Left forelimb (tissue), 1 donor: ENCODE measurements at places on chromosomes 13 and 19.

GRCh38 chr19:28827382-28827781, 385.6 kb downstream of the UQCRFS1 start:
- no peak for DNase-seq

- no peak for DNase-seq
These were observed 51.6 kb downstream of the ZNF146 start for GRCh38 chr19:36266375-36266961.

GRCh38 chr19:18439910-18440237, 1.9 kb upstream of the ISYNA1 start:
- no peak for DNase-seq

DNA sequence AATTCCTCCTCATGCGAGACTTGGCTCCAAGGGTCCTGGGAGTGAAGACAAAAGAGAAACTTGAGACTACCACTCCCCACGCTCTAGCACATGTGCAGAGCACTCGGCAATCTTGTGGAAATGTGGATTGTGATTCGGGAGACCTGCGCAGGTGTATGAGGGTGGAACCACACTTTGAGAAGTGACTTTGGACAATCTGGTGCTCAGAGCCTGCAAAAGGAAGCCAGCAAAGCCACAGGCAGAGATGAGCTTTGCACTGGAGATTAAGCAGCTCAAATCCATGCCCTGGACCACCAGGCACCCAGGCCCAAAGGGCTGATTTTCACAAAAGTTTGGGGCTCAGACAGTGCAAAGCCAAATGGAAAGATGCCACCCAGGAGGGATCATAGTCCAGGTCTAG, 162.5 kb upstream of the TSHZ3 start:
- peak; percentile 30 for DNase-seq

GRCh38 chr13:25213715-25214114, 41.6 kb upstream of the AMER2 start:
- no peak for DNase-seq

- DNase-seq, result no peak
These were observed 5.6 kb downstream of the UHRF1 start for GRCh38 chr19:4914736-4915501.

DNA sequence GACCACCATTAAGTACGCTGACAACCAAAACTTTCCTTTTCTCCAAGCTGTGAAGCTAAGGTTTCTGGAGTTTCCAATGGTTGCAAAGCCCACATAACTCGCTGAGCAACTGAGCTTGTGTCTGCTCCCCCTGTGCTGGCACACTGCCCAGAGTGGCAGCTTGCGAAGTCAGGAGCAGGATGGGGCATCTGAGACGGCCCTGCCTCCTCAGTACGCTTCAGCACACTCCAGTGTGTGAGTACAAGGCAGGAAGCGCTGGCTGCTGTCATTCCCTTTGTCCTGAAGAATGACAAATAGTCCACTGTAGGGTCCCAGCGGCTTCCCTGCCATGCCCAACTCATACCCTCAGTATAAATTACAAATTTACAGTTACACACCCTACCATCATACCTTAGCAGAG, 51.5 kb downstream of the SKA3 start:
- no peak for DNase-seq

DNA sequence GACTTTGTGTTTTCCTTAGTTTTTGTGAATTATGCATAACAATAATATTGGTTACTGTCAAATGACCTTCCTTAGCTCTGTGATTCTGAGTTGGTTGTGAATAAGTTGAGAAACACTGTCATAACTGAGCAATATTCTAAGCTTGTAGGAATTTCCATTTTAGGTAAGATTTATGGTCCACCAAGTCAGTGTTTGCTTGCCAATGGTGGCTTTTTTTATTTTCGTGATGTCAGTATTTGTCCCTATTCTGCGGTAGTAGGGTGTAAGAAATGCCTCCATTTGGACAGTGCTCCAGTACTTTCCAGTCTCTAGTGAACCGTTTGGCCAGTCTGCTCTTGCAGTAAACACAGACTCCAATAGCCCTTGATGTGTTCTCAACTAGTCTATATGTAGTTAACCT, 94.7 kb downstream of the FRY start:
- DNase-seq, result no peak

GRCh38 chr13:41981951-41982715, 21.2 kb upstream of the VWA8 start:
- DNase-seq, result no peak

- no peak for DNase-seq
These were observed 3.6 kb downstream of the RABAC1 start for GRCh38 chr19:41955521-41955920.

GRCh38 chr13:85286081-85286480, 513.1 kb downstream of the SLITRK6 start:
- DNase-seq, result no peak

DNA sequence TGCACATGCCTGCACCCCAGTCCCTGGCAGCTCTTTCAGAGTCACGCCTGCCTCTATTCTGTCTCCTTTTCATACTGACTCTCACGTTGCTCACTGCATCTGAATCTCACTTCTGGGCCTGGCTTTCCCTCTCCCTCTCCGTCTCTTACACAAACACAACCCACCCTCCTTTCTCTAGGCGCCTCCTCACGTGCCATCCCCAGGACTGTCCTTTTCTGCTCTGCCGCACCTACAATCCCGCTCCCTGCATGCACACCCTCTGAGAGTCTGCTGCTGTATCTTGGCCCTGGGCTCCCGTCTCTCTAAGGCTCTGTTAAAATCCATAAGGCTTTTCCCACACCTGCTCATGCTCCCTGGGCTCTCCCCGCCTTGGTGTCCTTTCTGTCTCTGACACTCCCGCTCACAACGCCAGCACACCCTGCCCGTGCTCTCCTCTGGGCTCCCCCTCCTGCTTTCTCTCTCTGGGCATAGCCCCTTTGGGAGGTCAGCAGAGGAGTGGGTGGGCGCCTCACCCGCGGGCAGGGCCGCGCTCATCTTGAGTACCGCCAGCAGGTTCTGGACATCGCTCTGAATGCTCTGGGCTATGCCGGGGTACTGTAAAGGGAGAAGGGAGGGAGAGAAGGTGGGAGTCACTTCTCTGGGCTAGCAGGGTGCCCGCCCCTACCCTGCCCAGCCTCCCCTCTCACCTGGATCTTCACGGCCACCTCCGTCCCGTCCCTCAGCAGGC, 12.7 kb upstream of the NUMBL start:
- no peak for DNase-seq

GRCh38 chr13:74280093-74280794, 146.0 kb upstream of the KLF12 start:
- DNase-seq, result no peak

DNA sequence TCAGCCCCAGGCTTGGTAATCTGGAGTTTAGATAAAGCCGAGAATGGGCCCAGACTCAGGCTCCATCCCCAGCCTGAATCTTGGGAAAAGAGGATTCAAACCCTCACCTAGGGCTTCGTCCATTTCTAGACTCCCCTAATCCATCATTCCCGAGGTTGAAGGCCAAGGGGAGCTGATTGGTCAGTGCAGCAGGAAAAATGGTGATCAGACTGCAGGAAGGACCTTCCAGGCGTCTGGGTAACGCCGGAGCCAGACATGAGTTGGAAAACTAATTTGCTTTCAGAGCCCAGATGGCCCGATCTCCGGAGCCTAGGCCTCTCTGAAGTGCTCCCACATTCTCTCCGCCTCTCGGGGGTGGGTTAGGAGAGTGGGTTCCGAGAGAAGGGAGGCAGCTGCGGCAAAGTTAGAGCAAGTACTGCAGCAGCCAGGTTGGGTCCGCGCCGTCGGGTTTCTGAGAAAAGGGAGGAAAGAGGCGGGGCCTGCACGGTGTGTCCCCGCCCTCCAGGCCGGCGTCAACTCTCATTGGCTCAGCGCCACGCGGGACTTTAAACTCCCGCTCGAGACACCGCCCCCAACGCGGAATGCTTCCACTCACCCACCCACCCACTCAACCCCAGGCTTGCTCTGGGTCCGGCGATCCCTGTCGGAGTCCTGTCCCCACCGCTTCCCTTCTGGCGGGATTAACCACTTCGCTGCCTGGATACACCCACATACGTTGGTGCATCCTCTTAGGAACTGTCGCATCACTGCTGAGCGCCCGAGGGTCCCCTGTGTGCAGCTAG, 788 bp upstream of the RTBDN start:
- no peak for DNase-seq

GRCh38 chr19:41548047-41548446, 27.9 kb upstream of the CEACAM21 start:
- DNase-seq, result no peak

GRCh38 chr19:4139614-4140236, 13.7 kb upstream of the CREB3L3 start:
- no peak for DNase-seq

DNA sequence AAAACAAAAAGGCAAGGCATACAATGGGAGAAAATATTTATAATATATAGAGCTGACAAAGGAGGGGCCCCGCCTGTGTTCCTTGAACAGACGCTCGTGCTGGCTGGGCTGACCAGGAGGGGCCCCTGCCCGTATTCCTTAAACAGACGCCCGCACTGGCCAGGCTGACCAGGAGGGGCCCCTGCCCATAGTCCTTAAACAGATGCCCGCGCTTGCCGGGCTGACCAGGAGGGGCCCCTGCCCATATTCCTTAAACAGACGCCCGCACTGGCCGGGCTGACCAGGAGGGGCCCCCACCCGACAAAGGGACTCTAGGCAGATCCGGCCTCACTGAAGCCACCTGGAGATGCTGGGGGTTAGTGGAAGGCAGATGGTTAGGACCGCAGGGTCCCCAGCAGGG, 9.3 kb downstream of the ADPRHL1 start:
- peak; percentile 17 for DNase-seq

DNA sequence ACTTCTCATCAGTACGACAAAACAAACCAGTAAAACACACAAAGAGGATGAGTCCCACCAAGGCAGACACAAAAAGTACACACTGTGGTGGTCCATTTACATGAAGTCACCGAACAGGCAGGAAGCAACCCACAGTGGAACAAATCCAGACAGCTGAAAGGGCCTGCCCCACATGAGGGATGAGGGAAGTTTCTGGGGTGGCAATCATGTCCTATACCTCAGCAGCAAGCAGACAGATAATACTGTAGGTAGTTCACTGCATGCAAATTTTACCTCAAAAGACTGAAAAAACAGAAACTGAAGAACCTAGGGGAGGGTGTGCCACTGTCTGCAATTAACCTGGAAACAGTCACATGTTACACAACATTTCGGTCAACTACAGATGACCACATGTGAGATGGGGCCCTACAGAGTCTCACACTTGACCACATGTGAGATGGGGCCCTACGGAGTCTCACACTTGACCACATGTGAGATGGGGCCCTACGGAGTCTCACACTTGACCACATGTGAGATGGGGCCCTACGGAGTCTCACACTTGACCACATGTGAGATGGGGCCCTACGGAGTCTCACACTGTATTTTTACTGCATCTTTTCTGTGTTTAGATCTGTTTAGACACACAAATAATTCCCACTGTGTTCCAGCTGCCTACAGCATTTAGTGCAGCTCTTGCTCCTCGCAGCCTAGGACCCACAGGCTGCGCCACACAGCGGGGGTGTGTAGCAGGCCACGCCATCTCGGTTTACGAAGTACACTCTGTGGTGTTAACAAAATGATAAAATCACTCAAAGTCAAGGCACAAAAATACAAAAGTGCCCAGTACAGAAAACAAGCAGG, 22.2 kb downstream of the PCID2 start:
- DNase-seq, result no peak

DNA sequence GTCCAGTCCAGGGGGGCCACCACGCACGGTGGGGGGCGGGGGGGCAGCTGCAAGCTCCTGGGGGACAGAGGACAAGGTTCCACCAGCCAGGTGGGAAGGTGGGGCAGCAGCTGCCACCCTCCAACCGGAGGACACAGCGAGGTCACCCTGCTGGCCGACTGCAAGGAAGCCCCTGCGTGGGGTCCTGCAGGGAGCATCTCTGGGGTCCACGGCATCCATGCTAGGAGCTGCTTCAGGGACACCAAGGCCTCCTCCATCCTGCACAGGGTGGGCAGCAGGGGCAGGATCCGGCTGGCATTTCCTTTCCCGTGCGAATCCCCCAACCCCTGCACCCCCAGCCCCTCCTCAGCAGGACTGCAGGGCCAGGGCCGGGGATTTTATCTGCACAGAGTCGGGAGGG, 8.3 kb upstream of the KLF16 start:
- no peak for DNase-seq

DNA sequence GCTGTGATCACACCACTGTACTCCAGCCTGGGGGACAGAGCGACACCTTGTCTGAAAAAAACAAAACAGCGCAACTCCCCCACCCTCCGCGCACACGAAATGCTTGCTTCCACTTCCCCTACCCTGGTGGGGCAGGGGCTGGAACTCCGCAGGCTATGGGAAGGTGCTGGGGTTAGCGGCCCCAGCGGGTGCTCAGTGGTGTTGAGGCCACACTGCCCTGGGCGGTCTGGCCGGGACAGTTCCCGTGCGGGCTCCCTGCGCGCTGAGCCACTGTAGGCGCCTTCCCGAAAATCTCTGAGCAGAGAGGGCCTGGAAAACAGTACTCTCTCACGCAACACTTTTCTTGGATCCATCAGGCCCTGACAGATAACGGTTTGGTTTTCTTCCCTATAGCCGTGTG, 1.1 kb upstream of the WTIP start:
- DNase-seq, result no peak

- DNase-seq, result no peak
These were observed 294.0 kb upstream of the DACH1 start for GRCh38 chr13:72160977-72161376.

- no peak for DNase-seq
These were observed 34.9 kb downstream of the TNFSF13B start for GRCh38 chr13:108304170-108305016.

DNA sequence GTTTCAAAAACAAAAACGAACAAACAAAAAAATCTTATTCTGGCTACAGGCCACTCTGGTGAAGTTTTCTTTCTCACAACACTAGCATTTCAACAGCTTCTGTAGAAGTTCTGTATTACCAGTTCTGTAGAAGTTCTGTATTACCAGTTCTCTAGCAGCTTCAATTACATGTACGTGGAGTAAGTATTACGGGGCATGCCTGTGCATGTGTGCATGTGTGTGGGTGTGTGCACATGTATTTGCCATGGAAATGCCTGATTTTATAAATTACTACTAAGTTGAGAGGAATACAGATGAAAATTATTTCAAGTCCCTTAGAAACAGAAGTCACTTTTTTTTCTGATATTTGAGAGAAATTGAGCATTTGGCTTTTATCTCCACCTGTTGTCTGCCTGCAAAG, 414.2 kb downstream of the FOXO1 start:
- no peak for DNase-seq

DNA sequence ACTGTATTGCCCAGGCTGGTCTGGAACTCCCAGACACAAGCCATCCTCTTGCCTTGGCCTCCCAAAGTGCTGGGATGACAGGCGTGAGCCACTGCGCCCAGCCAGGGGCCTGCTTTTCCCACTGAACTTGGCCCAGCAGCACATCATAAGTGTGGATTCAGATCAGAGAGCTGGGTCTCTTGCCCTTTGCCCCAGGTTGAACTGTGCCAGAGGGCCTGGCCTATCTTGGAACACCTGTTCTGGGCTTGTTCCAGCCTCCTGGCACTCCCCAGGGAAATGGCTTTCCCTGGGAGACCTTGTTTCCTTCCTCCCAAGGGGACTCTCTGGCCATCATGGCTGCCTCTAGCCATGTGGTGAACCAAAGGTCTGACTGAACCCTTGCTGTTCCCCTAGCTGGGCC, 3.4 kb downstream of the CC2D1A start:
- DNase-seq, result no peak

DNA sequence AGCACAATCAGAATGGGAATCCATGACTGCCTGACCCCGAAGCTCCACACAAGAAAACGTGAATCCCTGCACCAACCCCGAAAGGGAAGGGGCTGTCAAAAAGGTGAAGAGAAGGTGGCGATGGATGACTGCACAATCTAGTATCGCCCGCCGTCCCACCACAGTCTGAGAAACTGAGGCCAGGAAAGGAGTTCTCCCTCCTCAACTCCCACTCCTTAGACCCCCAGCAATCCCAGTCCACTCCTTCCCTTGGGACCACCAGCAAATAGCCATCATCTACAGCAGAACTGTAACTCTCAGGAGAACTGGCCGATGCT, 451 bp downstream of the NOSIP start:
- no peak for DNase-seq
